T-cell (primary cell): ENCODE measurements at places on chromosomes 16 and 17. TPM values are rescaled to one million over a fixed set of nuclear protein-coding genes. Genes with fewer than 3 reads are reported as not detected.

SPATA32 gene
- total RNA-seq = 0.37 TPM

PRCD gene
- 1.1 TPM for total RNA-seq

WIPF2 gene
- total RNA-seq = 34.5 TPM

UTS2R gene
- total RNA-seq = not detected

VPS4A gene
- 61.9 TPM for total RNA-seq

CDH5 gene
- total RNA-seq = 0.20 TPM

CCL8 gene
- total RNA-seq = not detected

TMEM231 gene
- total RNA-seq = 3.0 TPM

KRT31 gene
- not detected for total RNA-seq

GPR139 gene
- not detected for total RNA-seq

NOG gene
- total RNA-seq = 16.3 TPM

ABCC3 gene
- total RNA-seq = 1.4 TPM

OR4D1 gene
- 1.5 TPM for total RNA-seq

TNP2 gene
- not detected for total RNA-seq

PMFBP1 gene
- 1.1 TPM for total RNA-seq

KRT24 gene
- total RNA-seq = not detected

SLC16A6 gene
- total RNA-seq = 5.3 TPM
